ENCODE measurements at places on chromosomes 2 and 18. TPM values are rescaled to one million over a fixed set of nuclear protein-coding genes. Genes with fewer than 3 reads are reported as not detected.

GRCh38 chr2:181723731-181724130 lies 43.4 kb upstream of the NEUROD1 start:
- DNase-seq: no peak

DNA sequence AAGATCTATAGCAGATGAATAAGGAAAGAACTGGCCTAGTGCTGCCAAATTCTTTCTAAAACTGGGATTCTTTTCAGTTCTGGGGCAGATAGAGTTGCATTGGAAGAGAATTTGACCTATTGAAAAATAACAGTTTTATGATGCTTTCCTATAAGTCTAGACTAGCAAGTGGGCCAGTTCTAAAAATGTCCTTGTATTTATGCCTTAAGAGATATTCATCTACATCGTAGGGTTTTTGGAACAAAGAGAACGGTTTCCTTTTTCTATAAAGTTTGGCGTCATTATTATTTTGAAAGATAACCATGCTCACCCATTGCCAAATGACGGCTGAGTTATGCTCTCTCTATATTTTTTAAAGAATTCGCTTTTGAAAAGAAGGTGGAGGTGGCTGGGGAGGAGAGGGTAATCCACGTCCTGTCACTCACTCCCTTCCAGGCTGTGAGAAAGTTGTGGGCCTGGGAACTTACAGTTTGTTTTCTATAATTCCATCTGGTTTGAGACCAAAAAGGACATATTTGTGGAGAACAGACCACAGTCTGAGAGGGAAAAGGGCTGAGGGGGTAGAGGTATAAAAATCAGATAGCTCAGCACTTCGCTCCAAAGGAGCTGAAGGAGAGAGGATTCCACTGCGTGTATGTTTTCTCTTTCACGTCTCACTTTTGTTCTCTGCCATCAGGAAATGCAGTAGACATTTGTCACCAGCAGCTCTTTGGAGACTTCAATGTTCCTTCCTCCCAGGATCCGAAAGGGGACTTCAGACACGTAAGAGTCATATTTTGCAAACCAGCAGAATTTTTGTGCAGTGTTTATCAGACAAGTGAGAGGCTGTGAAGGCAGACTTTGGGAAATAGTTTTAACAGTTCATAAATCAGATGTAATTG lies 281.9 kb upstream of the FN1 start:
- DNase-seq: no peak

DNA sequence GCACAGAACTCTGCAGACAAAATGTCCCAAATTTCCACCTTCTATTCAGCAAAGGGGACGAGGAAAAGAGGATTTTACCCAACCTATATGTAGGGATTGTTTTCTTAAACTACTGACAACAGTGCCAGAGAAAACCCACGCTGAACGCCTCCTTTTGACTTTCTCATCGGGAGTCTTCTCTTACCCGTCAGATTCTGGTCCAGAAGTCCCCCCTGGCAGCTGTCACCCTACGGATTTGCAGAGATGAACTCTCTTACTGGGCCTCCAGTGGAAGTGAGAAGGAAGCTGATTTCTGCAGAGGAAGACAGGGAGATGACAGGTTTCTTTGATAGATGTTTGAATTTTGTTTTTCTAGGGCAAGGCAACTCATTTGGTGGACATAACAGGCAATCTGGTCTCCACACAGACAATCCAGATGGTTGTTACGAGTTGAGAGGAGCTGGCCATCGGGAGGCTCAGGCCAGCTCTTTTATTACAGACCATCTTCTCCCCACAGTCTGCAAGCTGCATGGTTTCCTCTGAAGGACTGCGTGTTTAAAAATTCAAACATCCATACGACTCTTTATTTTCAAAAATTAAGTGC lies 804.3 kb downstream of the RNF144A start:
- no peak for DNase-seq

TMEM247 gene
- not detected for total RNA-seq

GRCh38 chr18:60962625-60963024 lies 370.6 kb upstream of the CDH20 start:
- no peak for DNase-seq

DNA sequence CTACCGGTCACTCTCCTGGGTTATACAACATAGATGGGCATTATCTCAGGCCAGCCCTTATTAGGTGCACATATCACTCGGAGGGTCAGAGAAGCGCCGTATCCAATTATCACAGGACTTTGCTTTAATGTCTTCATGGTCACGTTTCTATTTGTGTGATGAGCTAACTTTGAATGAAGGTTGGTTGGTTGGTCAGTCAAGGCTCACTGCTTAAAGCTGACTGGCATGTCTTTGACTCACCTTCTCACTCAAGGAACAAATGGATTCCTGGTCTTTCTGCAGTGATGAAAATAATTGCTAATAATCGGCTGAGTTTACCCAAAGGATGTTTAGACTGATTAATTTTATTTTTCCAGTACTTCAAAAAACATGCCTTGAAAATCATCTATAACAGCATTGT lies 39.7 kb downstream of the COLEC12 start:
- no peak for DNase-seq

GRCh38 chr2:10494351-10495066 lies 46.4 kb upstream of the ODC1 start:
- no peak for DNase-seq

ANO7 gene
- total RNA-seq: 3.5 TPM

GRCh38 chr2:203975912-203976311 lies 39.3 kb downstream of the ICOS start:
- no peak for DNase-seq

SLC4A3 gene
- not detected for total RNA-seq

- no peak for DNase-seq
Observed at GRCh38 chr2:9809064-9809356, 34.3 kb upstream of the TAF1B start.

UGT1A4 gene
- total RNA-seq: not detected

- DNase-seq: no peak
Observed at GRCh38 chr2:182300608-182301007, 126.2 kb downstream of the PDE1A start.

STARD6 gene
- not detected for total RNA-seq

Data from activated CD4-positive, alpha-beta T cell treated with anti-CD3 and anti-CD28 coated beads, Interleukin-2, amount 10 ng/mL, durations not matched to agents 24 days and 14 days (primary cell).